Epithelial cell of prostate (primary cell): ENCODE measurements at places on chromosomes 7 and 10.

DNA sequence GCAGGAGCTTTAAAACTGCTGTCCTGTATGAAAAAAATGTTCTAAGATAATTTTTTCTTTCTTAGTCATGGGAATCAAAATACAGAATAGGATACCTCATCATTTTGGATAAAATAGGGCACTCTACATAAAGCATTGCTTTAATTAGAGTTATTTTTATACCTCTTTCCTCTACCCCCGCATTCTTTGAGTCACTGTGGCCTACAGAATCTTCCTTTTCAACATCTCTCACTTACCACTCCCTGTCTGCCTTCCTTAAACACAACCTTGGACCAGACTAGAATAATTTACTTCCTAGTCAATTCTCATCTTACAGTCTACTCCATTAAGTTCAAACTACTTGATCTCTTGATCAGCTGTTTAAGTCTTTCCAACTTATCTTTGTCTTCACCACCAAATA lies 462.3 kb downstream of the PHTF2 start:
- DNase-seq, result no peak

DNA sequence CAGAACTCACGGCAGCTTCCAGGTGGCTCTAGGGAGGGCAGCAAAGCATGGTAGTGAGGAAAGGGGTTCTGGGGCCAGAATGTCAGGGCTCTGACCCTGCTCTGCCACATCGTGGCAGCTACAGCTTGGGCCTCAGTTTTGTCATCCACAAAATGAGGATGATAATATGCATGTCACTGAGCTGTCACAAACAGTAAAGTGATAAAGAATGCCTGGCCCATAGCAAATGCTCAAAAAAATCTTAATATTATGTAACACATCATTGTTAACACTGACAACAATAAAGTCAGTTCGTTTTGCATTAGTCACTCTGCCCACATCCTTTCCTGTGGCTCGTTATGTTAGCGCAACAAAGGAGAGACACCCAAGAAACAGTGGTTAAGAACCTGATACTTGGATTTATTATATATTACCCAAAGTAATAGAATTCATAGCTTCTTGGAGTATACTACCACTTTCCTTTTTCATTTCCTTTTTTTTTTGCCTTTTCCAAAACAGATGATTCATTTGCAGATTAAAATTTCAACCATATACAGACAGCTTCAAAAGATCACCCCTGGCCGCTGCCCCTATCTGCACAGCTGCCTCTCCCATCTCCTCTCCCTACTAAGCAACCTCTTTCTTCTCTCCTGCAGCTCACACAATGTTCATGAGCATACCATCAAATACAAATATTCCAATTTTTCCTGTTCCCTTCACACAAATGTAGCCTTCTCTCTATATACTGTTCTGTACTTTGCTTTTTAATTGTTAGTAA lies 45.5 kb upstream of the DDC start:
- DNase-seq, result peak; percentile 26

DNA sequence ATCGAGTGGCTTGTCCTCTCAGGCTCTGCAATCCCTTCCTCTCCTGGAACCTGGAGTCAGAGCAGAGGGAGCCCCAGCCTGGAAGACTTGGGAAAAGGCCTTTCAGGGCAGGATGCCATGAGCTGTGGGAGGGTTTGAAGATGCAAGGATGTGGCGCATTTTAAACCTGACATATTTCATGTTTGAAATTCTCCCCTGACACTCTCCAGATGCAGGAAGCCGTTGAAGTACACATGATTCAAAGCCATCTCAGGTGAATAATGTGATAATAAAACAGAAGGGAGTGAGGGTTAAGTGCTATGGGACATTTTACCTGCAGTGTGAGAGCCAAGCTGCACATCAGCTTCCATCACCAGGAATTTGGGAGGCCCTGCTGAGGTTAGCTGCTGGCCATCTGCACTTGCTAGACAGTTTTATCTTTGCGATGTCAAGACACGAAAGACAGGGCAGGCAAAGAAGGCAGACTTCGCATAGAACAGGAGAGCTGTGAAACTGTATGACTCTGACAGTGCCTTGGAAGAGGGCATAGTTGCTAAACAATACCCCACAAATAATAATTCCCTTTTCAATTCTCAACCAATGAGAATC lies 159.1 kb upstream of the GDF10 start:
- no peak for DNase-seq

- no peak for DNase-seq
Measured at GRCh38 chr7:73749931-73750776, 11.6 kb upstream of the ABHD11 start.

DNA sequence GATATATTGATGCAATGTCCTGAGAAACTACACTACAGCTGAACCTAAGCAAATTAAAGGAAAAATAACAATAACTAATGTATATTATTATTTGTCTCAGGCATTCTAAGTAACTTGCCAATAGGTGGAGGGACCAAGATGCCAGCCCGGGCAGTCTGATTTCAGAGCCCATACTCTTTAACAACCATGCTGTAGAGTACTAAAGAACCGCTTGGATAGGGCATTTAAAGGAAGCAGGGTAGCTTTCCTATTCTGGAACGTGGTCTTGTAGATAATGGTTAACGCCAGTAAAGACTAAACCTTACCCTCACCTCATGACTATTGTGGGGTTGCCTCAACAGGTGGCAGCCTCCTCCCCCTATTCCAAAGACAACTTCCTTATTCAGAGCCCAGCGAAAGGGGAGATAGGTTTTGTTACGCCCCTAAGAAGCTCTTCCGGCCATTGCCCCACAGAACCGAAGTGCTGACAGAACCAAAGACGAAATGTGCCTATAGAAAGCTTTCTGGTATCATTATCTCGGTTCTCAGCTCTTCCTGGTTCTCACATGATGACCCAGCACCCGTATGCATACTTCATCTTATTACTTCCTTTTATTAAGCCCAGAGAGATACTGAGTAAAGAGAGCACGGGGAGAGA lies 707 bp upstream of the C1GALT1 start:
- DNase-seq, result no peak

GRCh38 chr10:122267849-122268737 lies 3.0 kb upstream of the BTBD16 start:
- no peak for DNase-seq

GRCh38 chr10:73641328-73642060 lies at the start of gene MYOZ1:
Gene MYOZ1 (minus strand): TSS chr10:73641474. CDS start chr10:73640017, 1,457 bp downstream.
- no peak for DNase-seq

GRCh38 chr7:157565201-157565626 lies 228.4 kb downstream of the DNAJB6 start:
- DNase-seq, result no peak

GRCh38 chr7:9201928-9202327 lies 768.5 kb downstream of the NXPH1 start:
- DNase-seq, result no peak

- DNase-seq, result no peak
Measured at GRCh38 chr10:132941640-132942051, 724 bp downstream of the CFAP46 start.

DNA sequence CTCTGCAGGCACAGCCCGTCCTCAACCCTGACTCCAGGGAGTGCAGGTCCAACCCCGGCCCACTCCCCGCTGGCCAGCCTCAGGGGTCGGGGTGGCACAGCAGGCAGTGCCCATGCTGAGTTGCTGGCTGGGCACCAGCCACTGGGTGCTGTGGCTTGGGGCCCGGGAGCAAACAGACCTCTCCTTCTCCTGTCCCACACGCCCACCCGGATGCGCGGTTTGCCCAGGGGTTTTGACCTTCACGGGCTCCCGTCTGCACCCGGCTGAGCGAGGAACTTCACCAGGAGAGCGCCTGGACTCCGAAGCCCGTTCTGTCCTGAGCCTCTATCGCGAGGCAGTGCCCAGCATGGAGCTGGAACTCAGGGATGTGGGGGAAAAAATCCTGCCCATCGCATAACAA lies 2.6 kb upstream of the GRIFIN start:
- DNase-seq, result no peak

DNA sequence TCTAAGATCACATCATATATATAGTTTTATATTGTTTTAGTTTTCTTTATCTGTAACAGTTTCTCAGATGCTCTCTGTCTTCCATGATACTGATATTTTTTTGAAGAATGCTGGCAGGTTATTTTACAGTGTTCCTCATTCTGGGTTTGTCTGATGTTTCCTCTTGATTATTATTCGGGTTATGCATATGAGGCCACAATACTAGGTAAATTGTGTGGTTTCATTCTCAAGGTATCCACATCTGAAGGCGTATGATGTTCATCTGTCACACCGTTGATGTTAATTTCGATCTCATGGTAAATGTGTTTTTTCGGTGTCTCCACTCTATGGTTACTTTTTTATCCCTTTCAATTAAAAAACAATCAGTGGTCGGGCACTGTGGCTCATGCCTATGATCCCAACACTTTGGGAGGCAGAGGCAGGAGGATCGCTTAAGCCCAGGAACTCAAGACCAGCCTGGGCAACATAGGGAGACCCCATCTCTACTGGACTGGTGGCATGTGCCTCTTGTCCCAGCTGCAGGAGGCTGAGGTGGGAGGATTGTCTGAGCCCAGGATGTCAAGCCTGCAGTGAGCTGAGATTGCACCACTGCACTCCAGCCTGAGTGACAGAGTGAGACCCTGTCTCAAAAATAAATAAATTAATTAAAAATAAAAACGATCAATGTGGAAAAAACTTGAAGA lies 108.9 kb downstream of the TPST1 start:
- DNase-seq, result no peak

DNA sequence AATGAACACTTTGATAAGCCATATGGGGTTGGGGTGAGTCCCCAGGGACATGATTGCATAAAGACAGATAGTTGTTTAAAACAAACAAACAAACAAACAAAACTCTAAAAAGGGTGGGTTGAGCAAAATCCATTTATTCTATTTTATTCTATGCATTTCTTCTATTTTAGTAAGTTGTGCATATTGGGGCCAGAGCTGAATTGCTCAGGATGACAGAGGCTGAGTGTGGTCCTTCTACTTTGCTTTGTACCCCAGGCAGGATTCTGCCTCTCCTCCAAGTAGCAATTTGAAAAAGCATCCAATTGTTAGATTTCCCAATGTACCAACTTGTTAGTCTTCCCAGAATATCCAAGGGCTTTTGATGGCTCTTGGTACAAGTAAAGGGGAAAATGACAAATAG lies 29.2 kb upstream of the XPNPEP1 start:
- DNase-seq, result no peak

DNA sequence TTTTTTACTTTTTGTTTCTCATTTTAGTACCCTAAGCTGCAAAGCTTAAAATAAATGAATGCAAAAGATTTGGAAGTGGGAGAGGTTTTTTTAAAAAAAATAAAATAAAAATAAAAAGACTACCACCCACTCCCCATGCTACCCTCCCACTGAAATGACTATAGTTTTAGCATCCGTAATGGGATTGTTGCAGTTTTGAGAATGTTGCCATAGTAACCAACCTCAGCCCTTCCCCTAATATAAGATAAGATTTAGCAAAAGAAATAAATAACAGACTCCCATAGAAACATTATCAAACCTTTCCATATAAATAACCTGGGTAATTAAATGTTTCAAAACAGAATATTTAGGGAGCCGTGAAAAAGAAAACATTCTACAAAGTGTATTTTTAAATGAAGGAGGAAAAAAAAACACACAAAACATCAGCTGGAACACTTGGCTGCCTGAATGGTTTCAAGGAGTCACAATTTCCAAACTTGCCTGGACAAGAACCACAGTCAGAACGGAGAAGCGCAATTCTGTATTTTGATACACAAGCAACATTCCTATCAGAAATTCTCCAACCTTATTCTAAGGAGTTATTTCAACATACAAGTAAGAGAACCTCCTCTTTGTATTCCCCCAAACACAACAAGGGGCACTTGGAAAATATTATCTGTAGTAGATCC lies 57.4 kb downstream of the DGKI start:
- DNase-seq, result no peak

GRCh38 chr10:106836933-106837663 lies 327.4 kb downstream of the SORCS1 start:
- no peak for DNase-seq

GRCh38 chr7:610531-611280 lies 91.1 kb upstream of the PDGFA start:
- no peak for DNase-seq

DNA sequence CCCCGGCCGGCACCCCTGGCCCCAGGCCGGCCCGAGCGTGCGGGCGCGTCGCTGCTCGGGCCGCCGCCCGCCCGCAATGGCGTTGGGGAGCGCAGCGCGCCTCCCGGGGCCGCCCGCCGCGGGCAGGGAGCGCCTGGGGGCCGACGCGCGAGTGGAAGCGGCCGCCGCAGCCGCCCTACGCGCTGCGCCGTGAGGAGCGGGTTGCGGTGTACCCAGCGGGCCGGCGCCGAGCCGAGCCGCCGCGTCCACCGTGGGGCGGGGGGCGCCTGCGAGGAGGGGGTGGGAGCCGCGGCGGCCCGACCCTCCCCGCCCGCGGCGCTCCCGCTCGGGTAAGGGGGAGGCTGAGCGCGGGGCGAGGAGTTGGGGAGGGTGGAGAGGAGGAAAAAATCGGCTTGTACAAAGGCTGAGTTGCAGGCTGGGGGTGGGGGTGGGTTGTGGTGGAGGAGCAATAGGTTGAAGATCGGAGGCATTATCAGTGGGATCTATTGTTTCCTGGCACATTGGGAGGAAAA lies 473 bp downstream of the PPP1R9A start:
- no peak for DNase-seq

DNA sequence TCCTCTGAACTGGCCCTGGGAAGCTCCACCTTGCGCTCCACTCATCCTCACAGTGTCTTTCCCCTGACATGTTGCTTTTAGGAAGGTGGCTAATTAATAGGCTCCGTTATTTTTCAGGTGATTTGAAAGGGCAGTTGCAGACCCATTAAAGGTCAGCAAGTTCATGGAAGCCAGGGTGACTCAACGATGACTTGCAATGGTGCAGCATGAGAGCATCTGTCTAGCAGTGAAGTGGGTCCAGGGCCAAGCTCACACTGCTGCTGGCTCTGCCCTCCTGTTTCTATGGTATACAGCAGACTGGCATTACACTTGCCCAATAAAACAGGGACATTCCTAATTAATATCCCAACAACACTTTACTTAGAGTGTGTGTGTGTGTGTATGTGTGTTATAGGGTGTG lies 68.8 kb upstream of the WDR11 start:
- DNase-seq, result no peak

DNA sequence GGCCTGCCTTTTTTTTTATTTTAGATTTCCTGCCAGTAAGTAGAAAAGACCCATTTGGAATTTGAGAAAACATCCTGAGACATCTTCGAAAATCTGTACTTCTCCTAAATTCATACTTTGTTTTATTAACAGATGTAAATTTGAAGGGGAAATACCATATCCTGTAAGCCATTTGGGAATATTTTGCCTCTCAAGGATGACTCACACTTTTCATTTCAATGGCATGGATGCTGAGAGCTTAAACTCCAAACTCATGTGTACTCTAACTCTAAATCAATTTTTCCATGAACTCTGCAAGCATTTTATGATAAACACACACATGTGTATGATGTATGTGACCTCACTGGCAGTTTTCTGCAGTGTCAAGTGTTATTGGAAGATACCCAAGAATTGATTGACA lies 89.0 kb downstream of the SEMA3A start:
- no peak for DNase-seq

- DNase-seq, result no peak
Measured at GRCh38 chr10:131815266-131816156, 85.3 kb upstream of the PPP2R2D start.
